ENCODE measurements at places on chromosomes 7 and 10.

GRCh38 chr7:2036786-2037185 is 196.0 kb downstream of the MAD1L1 start:
- no peak for DNase-seq

DNA sequence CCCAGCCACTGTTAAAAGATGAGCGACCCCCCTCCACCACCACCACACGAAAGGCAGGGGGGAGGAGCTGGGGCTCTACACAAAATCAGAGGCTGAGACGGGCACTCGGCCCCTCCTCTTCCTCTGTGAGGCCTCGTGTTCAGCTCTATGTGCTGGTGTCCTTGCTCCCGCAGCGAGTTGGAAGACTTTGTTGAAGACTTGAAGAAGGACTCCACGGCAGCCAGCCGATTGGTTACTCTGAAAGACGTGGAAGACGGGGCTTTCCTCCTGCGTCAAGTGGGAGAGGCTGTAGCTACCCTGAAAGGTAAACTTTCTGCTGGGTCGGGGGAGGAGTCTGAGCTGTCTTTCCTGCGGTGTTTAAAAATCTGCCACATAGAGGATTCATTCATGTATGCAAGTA is 203.7 kb downstream of the ARHGAP21 start:
- DNase-seq = no peak

DNA sequence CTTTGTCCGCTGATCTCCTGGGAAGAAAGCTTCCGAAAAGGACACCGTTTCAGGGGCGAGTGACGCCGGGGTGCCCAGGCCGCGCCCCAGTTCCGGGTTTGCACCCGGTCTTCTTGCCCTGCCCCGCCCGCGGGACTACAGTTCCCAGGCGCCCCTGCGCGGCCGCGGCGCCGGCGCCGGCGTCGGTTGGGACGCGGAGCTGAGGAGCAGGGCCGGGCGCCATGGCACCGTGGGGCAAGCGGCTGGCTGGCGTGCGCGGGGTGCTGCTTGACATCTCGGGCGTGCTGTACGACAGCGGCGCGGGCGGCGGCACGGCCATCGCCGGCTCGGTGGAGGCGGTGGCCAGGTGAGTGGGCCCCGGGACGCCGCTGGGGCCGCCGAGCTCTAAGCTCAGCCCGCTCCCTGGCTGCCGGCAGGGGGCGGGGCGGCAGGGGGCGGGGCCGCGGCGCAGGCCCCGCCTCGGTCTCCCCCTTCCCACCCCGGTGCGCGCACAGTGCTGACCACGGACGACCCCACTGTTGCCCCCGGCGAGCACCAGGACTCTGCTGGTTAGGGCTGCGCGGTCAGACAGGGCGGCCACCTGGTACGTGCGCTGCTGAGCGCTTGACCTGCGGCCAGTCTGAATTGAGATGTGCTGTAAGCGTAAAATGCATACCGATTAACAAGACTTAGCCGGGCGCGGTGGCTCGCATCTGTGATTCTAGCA is at the start of gene LHPP:
LHPP (plus strand) TSS at position 182 of the 706 bp plus-strand sequence; CDS start at position 222, 40 bp downstream.
- peak; percentile 59 for DNase-seq

DNA sequence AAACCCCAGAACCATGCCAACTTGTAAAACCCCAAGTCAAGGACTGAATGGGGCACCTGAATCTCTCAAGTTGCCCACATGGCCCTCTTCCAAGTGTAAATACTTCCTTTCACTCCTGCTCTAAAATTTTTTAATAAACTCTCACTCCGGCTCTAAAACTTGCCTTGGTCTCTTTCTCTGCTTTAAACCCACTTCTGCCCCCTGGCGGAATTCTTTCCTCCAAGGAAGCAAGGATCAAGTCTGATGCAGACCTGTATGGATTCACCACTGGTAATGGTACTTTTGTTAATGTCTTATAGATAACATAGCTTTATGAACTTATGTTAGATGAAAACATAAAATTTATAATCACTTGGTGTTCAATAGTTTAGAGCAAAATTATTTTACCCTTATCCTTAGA is 33.8 kb downstream of the SLC16A9 start:
- DNase-seq = no peak

- no peak for DNase-seq
These were observed 7.3 kb upstream of the ASB4 start for GRCh38 chr7:95478272-95479037.

GRCh38 chr7:36119005-36119706 is 33.9 kb upstream of the EEPD1 start:
- DNase-seq = no peak

DNA sequence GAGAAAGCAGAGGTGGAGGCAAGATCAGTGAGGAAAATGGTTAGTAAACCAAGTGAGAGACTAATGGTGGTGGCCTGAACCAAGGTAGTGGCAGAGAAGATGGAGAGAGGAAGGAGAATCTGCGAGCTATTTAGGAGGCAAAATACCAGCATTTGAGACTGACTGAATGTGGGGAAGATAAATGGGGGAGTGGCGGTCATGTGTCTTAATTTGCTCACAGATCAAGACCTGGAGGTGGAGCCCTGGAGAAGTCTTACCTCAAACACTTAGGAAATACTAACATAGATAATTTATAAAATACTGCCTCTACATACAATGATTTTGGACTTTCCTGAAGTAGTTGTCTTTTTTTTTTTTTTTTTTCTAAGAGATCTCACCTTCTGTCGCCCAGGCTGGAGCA is 34.7 kb downstream of the ICA1 start:
- DNase-seq = no peak

GRCh38 chr7:27169658-27170425 is 4.3 kb downstream of the HOXA10 start:
- no peak for DNase-seq

- DNase-seq = no peak
These were observed 41.8 kb upstream of the FIGNL1 start for GRCh38 chr7:50491943-50492342.

DNA sequence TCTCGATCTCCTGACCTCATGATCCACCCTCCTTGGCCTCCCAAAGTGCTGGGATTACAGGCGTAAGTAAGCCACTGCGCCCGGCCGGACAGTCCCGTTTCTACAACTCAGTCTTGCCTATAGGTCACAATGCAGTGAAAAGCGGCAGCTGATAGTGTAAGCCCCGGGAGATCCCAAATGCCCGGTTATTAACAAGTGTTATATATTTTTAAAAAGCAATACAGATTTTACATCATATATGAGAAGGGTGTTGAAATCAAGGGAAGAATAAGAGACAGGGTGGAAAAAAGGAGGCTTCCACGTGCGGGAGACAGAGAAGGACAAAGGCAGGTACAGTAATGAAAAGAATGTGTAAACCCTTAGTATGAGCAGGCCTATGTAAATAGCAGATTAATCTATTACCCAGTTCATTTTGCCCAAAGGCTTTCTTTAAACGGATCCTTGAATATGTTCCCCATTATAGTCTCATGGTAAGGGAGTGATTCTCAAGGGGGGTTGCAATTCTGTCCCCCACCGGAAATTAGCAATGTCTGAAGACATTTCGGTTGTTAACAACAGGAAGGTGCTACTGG is 170.8 kb downstream of the PDE1C start:
- no peak for DNase-seq

GRCh38 chr10:70222340-70222794 is 10.9 kb downstream of the PPA1 start:
- no peak for DNase-seq

- DNase-seq = no peak
These were observed 963.2 kb upstream of the CELF2 start for GRCh38 chr10:10054466-10054865.

DNA sequence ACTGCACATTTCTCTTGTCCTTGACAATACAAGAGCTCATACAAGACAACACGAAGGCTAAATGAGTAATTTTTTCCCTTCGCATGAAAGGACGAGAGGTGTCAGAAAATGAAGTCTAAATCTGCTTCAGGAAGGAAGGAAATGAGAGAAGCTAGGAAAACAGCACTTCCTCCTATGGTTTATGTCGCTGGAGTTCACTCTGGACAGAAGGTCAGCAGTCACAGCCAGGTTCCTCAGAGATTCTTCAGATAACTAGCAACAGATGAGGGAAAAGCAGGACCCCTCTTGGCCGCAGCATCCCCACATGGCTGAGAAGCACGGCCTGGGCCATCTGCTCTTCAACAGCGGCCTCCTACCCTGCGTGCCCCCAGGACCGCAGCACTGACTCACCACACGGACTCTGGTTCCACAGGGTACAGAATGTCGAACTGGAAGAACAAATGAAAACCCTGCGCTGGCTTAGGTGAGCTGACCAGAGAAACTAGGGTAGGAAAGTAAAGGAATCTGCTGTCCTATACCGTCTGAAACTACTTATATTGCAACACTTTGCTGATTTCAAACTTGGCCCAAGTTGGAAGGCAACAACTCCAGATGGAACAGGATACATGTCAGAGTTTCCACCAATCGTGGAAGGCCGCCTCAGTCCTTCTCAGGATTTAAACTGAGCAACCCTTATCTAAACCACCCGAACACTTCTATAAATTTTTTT is 26.3 kb downstream of the DNMBP start:
- no peak for DNase-seq

GRCh38 chr10:78548369-78548768 is 514.7 kb downstream of the RPS24 start:
- no peak for DNase-seq

DNA sequence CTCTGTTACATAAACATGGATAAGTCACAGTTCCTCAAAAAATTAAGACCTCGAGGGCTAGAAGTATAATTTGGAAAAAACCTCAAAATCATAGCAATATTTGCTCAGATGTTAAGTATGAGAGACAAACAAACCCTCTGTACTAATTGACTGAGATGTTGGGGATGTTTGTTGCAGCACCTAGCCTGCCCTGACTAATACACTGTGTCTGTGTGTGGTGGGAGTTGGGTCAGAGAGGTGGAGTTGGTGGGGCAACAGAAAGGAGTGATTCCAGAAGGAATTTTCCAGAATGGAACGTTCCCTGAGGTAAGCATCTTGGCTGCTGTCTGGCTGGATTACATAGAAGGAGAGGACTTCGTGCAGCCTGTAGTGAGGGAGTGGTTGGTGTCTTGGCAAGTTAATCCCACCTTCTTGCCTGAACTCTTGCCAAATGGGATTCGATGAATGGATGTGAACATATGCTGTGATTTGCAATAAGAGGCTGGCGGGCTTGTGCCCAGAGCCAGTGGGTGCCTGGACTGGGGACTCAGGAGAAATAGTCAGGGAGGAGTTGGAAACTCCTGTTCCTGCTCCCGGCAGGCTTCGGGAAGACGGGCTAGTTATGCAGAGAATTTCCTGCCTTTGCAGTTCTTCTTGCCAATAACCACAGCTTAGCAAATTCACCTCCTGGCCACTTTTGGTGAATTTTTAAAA is 9.3 kb upstream of the FAM180A start:
- no peak for DNase-seq

- no peak for DNase-seq
These were observed 243.6 kb downstream of the ELFN1 start for GRCh38 chr7:1913466-1914282.

GRCh38 chr7:3092468-3092867 is 48.8 kb upstream of the CARD11 start:
- DNase-seq = no peak

- DNase-seq = no peak
These were observed 86.1 kb downstream of the TRIM24 start for GRCh38 chr7:138546064-138546619.

- no peak for DNase-seq
These were observed 61.2 kb upstream of the FAM20C start for GRCh38 chr7:130875-131780.

- DNase-seq = no peak
These were observed 41.9 kb upstream of the FRMD4A start for GRCh38 chr10:14372606-14373005.

GRCh38 chr10:102264371-102264770 is 19.0 kb downstream of the GBF1 start:
- DNase-seq = no peak

GRCh38 chr7:158000160-158000559 is 587.5 kb downstream of the PTPRN2 start:
- no peak for DNase-seq

- no peak for DNase-seq
These were observed 191.3 kb downstream of the FGFR2 start for GRCh38 chr10:121406823-121407545.

DNA sequence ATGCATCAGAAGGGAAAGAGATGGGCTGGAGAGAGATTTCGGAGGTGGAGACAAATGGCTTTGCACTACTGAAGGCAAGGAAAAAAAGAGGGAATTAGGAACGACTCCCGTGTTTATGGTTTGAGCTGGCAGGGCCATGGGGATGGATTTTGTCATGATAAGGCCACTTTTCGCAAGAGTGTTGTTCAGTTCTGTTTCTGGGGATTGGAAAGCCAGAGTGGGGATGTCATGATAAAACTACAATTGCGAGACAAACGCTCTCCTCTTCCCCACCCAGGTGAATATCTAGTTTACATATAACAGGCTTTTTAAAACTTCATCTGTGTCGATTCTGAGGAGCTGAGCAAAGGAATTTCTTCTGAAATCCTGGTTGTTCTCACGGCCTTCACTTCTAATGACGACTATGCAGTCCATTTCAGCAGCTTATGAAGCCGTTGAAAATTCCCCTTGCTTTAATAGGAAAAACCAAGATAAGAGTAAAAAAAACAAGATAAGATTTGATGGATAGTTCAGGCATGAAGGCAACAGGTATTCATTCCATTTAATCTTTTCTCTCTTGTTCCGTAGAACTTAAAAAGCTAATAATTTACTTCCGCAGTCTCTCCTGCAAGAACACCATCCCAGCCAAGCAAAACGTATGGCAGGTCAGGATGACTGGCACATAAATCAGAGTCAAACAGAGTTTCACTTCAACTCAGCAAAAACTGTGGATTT is 245.6 kb upstream of the PITRM1 start:
- no peak for DNase-seq

GRCh38 chr7:103765901-103766300 is 223.6 kb downstream of the RELN start:
- no peak for DNase-seq

GRCh38 chr7:158251061-158251965 is 336.3 kb downstream of the PTPRN2 start:
- no peak for DNase-seq

DNA sequence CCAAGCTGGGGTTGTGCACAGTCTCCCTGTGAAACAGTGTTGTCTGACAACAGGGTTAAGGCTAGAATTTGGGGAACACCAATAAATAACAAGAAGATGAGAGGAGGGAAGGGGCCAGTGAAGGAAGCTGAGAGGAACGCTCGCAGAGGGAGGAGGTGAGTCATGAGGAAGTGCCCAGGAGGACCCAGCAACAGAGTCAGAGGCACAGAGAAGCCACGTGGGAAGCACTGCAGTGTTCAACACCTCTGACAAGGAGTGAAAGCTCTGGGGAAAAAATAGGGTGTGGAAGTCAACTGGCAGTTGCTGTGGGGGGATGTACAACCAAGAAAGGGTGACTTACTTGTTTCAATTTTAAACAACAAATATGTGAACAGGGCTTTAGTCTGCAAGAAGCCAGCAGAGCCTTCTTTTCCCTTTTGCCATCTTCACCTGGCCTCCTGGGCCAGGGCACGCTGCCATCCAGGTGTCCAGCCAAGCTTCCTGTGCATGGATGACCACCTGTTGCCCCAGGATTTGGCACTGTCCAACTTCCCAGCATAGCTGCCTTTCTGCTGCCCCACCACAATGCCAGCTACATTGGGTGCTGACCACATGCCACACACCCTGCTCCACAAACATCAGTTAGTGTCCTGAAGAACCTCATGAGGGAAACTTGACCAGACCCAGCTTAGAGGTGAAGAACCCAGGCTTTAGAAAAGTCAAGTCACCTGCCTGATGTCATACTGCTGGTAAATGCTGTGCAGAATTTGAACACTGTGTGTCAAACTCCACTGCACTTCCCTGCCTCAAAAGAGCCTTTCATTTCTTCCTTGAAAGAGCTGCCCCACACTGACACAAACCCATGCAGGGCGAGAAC is 69.6 kb downstream of the ATXN7L1 start:
- DNase-seq = no peak

GRCh38 chr7:108875139-108875538 is 305.5 kb downstream of the DNAJB9 start:
- no peak for DNase-seq

Data from omental fat pad (tissue), 4 donors.